Activated CD4-positive, alpha-beta T cell treated with anti-CD3 and anti-CD28 coated beads, Interleukin-2, amount 10 ng/mL, durations not matched to agents 7 days and 5 days (primary cell): ENCODE measurements at places on chromosomes 7 and 10. TPM values are rescaled to one million over a fixed set of nuclear protein-coding genes. Genes with fewer than 3 reads are reported as not detected.

Gene TAS2R3
- 1.4 TPM for total RNA-seq

Gene ZNF485
- 3.4 TPM for total RNA-seq

DNA sequence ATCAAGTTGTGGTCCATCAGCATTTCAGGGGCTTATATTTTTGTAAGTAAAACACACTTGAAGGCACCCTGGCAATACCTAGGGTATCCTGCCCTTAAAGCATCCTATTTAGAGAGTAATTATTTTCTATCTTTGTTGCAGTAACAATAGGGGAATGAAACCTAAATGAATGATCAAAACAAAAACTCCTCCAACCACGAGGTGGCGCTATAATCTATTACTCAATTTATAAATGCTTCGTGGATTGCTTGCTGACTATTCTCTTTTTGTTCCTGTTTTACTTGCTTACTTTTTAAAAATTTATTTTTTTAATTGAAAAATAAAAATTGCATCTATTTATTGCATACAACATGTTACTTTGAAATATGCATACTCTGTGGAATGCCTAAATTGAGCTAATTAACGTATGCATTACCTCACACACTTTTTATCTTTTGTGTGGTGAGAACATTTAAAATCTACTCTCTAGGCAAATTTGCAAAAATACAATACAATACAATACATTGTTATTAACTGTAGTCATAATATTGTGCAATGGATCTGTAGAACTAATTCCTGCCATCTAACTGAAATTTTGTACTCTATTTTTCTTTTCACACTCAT lies 147.7 kb upstream of the BMPER start:
- DNase-seq = peak; percentile 33

Gene KCNMA1
- not detected for total RNA-seq

GRCh38 chr10:125343118-125343925 lies 183.0 kb upstream of the CTBP2 start:
- DNase-seq = no peak

DNA sequence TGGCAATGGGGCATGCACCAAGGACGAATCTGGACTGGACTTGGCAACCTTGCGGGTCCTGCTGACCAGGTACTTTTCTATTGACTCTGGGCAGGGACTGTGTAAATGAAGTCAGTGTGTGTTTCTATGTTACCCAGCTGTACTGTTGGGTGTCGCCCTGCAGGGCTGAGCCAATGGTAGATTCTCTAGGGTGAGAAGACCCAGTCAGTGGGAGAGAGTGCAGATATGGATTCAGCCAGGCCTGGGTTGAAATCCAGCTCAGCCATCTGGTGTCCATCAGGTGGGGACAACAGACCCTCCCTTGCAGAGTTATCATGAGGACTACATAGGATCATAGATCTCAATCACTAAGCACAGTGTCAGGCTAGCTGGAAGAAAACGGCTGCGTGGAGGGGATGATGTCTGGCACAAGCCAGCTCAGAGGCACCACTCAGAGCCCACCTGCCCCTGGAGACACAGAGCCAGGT lies 4.9 kb upstream of the PPIF start:
- DNase-seq = no peak

GRCh38 chr7:3923307-3923918 lies 622.4 kb downstream of the SDK1 start:
- DNase-seq = no peak

Gene HK1
- total RNA-seq = 126 TPM

DNA sequence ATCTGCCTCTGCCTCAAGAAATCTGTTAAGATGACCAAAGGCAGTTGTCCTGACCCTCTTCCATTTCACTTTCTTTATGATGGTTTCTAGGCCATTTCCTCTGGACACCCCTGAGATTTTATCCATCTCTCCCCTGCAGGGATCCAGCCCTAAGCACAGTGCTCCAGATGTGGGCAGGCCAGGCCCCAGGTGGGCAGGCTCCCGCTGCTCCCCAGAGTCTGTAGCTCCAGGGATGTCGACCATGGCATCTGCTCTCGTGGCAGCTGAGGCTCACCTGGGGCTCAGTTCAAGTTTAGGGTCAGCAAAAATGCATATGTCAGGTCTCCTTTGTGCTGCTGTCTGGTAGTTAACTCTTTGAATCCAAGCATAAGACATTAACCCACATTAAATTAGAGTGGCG lies 11.8 kb downstream of the CEP41 start:
- DNase-seq = no peak

- DNase-seq = no peak
Observed at GRCh38 chr7:120079022-120079421, 194.0 kb upstream of the KCND2 start.

Gene ENO4
- not detected for total RNA-seq

GRCh38 chr10:31291123-31291522 lies 27.9 kb upstream of the ZEB1 start:
- no peak for DNase-seq

GRCh38 chr10:77641788-77642397 lies 4.3 kb upstream of the KCNMA1 start:
- peak; percentile 71 for DNase-seq

Gene ASAH2
- total RNA-seq = 1.9 TPM

Gene C10orf95
- total RNA-seq = not detected

GRCh38 chr7:55887821-55888247 lies 578 bp downstream of the ZNF713 start:
- no peak for DNase-seq

DNA sequence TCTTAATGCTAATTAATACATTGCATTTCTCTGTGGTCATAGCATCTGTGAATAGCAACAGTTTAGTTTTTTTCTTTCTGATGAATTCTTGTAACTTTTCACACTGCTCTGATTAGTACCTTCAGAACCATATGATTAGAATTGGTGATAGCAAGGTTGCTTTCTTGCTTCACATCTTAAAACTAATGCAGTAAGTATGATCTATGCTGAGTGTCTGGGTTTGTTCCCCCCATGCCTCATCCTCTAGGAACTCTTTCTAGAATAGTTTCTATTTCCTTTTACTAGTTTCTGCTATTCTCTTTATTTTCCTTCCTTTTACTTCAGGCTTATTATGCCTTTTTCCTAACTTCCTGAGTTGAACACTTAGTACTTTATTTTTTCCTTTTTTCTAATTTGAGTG lies 32.4 kb downstream of the TES start:
- DNase-seq = no peak

- DNase-seq = no peak
Observed at GRCh38 chr10:13046851-13047528, 45.5 kb upstream of the CCDC3 start.

DNA sequence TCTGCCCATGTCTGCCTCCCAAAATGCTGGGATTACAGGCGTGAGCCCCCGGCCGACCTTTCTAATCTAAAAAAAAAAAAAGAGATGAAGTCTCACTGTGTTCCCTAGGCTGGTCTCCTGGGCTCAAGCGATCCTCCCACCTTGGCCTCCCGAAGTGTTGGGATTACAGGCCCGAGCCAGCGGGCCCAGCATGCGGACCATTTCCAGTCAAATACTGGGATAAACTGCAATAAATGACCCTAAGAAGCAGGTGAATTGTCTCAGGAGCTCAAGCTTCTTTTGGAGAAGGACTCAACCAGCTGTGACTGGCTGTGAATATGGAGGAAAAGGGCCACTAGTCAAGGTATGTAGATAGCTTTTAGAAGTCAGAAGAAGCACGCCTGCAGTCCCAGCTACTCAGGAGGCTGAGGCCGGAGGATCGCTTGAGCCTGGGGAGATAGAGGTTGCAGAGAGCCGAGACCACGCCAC lies 550 bp upstream of the CREM start:
- DNase-seq = no peak

Gene LDB3
- 0.05 TPM for total RNA-seq

DNA sequence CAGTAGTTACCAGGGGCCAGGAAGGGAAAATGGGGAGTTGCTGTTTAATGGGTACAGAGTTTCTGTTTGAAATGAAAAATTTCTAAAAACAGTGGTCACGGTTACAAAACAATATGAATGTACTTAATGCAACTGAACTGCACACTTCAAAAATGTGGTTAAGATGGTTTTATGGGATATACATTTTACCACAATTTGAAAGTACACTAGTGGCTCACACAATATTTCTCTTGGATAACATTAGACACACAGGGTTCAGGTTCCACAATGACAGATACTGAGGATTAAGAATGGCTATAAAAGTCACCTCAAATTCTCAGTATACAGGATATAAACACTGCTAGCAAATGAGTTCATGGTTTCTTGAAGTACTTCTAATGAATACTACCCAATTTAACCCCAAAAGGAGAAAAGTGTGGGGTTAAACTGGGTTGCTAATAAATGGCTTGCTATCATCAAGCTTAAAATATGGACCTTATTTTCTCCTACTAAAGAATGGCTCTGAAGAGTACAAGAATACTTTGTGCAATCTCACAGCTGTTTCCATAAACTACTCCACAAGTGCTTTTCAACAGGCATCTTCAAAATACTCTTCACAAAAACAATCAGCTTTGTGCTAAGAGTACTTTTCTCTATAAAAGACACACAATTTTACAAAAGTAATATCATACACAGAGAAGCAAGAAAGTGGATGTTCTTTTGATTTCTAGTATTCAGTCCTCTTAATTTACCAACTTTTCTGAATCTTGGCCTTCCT lies 92.9 kb downstream of the SRPK2 start:
- no peak for DNase-seq

GRCh38 chr7:93530701-93531100 lies 43.8 kb downstream of the CALCR start:
- DNase-seq = no peak

Gene C1GALT1
- 58.2 TPM for total RNA-seq

DNA sequence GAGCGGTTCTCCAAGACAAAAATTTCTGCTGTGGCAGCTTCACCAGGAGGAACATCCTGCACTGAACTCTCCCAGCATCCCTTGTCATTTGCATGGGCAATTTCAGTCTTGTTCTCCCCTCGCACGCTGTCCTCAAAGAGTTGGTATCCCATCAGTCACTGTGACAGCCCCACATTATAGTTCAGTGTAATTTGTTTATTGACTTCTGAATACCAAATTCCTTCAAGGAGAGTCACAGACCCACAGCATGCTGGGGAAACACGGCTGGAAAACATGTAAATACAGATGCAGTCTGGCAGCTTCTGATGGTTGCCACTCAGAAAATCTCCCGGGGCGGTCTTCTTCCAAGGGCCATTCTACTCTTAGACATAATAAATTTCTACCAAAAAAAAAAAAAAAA lies 151.0 kb upstream of the NEBL start:
- DNase-seq = no peak

Gene MKX
- total RNA-seq = 0.04 TPM

GRCh38 chr10:10886861-10887531 lies 130.7 kb upstream of the CELF2 start:
- no peak for DNase-seq

Gene POLR2J2
- 36.6 TPM for total RNA-seq

Gene KAZALD1
- total RNA-seq = 0.55 TPM

GRCh38 chr10:77799352-77799751 lies 127.2 kb downstream of the DLG5 start:
- no peak for DNase-seq

GRCh38 chr7:92135052-92135889 lies 994 bp upstream of the CYP51A1 start:
- DNase-seq = peak; percentile 18

DNA sequence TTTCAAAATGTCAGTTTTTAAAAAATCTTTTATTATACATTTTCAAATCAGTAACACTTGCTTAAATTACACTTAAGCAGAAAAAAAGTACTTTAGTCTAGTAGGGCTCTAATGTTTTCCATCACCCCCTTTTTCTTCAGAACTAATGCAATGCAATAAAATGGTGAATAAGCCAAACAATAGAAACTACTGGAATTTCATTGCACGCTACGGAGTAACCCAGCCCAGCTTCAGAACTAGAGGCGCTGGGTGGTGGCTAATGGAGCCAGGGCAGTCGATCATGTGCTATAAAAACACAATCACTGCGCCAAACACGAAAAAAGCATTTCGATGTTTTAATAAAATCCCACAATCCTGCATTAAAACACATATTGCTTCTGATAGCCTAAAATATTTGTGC lies 59.9 kb upstream of the ODAD2 start:
- DNase-seq = no peak

- DNase-seq = no peak
Observed at GRCh38 chr7:4129481-4130122, 552.5 kb upstream of the FOXK1 start.

Gene LMBR1
- 43.5 TPM for total RNA-seq

Gene EPO
- not detected for total RNA-seq

DNA sequence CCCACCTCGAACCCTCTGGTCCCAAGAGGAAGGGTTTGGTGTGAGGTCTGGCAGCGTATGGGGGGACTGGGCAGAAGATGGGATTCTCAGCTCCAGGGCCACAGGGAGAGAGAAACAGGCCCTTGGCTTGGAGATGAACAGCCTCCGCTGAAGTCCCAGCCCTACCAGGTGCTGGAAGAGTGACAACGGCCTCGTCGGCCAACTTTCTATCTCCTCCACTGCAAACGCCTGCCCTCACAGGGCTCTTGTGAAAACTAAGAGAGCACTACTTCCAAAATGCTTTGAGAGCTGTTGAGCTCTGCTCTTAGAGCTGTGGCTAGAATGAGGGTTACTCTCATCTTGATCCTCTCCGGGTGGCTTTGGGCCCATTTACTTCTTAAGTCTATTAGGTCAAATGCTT lies 63.5 kb downstream of the AFAP1L2 start:
- DNase-seq = no peak
